ENCODE measurements at places on chromosomes 2 and 18. TPM values are rescaled to one million over a fixed set of nuclear protein-coding genes. Genes with fewer than 3 reads are reported as not detected.

IGFBP2 gene
- total RNA-seq, result 99.7 TPM

IL36G gene
- total RNA-seq, result not detected

RNF152 gene
- 17.2 TPM for total RNA-seq

CPLX4 gene
- not detected for total RNA-seq

TRIM54 gene
- 60.0 TPM for total RNA-seq

TTLL4 gene
- 11.0 TPM for total RNA-seq

SERPINB12 gene
- not detected for total RNA-seq

GRB14 gene
- total RNA-seq, result 5.7 TPM

TACR1 gene
- total RNA-seq, result under 0.01 TPM

CTAGE1 gene
- total RNA-seq, result not detected

SERPINB11 gene
- total RNA-seq, result not detected

MAP3K19 gene
- total RNA-seq, result not detected

IL1R1 gene
- 6.3 TPM for total RNA-seq

REEP1 gene
- 24.0 TPM for total RNA-seq

TANK gene
- total RNA-seq, result 41.8 TPM

CRACDL gene
- total RNA-seq, result 0.52 TPM

LIMS4 gene
- total RNA-seq, result 1.0 TPM

NT5DC4 gene
- not detected for total RNA-seq

CABYR gene
- total RNA-seq, result 3.1 TPM

IL1B gene
- 1.0 TPM for total RNA-seq

L3MBTL4 gene
- total RNA-seq, result 5.2 TPM

DOK6 gene
- 3.1 TPM for total RNA-seq

PRKCE gene
- 9.4 TPM for total RNA-seq

ASPRV1 gene
- 1.6 TPM for total RNA-seq

DPP4 gene
- 24.0 TPM for total RNA-seq

LGALSL gene
- total RNA-seq, result 11.5 TPM

TXNDC2 gene
- not detected for total RNA-seq

ALPP gene
- total RNA-seq, result not detected

DNAH7 gene
- total RNA-seq, result under 0.01 TPM

ANKRD30B gene
- total RNA-seq, result under 0.01 TPM

PLEKHB2 gene
- 46.4 TPM for total RNA-seq

ASAP2 gene
- total RNA-seq, result 17.7 TPM

MPP4 gene
- under 0.01 TPM for total RNA-seq

C2orf80 gene
- total RNA-seq, result not detected

POTEJ gene
- total RNA-seq, result not detected

KLHL41 gene
- 2,637 TPM for total RNA-seq

LRRFIP1 gene
- total RNA-seq, result 65.8 TPM

AGXT gene
- total RNA-seq, result not detected

SLC40A1 gene
- 97.6 TPM for total RNA-seq

LYPD1 gene
- 4.2 TPM for total RNA-seq

CYP27A1 gene
- 17.7 TPM for total RNA-seq

OXER1 gene
- under 0.01 TPM for total RNA-seq

SLC5A7 gene
- under 0.01 TPM for total RNA-seq

CNTNAP5 gene
- total RNA-seq, result not detected

METTL8 gene
- 8.4 TPM for total RNA-seq

IL36B gene
- total RNA-seq, result not detected

LYG2 gene
- total RNA-seq, result not detected

MPHOSPH10 gene
- total RNA-seq, result 7.8 TPM

AOX1 gene
- 2.1 TPM for total RNA-seq

RAB3GAP1 gene
- total RNA-seq, result 46.4 TPM

GALNT14 gene
- 2.1 TPM for total RNA-seq

MYOM1 gene
- total RNA-seq, result 661 TPM

ALPG gene
- total RNA-seq, result not detected

All from skeletal muscle tissue (tissue), 5 donors.